ENCODE measurements at places on chromosomes 3 and 15. TPM values are rescaled to one million over a fixed set of nuclear protein-coding genes. Genes with fewer than 3 reads are reported as not detected.

SLC9C1 gene
- total RNA-seq: 0.13 TPM

RTP3 gene
- total RNA-seq: not detected

CTXND1 gene
- not detected for total RNA-seq

GNAI2 gene
- total RNA-seq: 1,028 TPM

C3orf18 gene
- 2.3 TPM for total RNA-seq

FBXO40 gene
- under 0.01 TPM for total RNA-seq

CILP gene
- not detected for total RNA-seq

ZDHHC19 gene
- not detected for total RNA-seq

ARHGEF26 gene
- 1.3 TPM for total RNA-seq

RLBP1 gene
- total RNA-seq: not detected

NR1I2 gene
- total RNA-seq: under 0.01 TPM

GFM1 gene
- 128 TPM for total RNA-seq

OR5K3 gene
- not detected for total RNA-seq

PLSCR2 gene
- total RNA-seq: 0.31 TPM

UBE3A gene
- total RNA-seq: 34.3 TPM

CLDN18 gene
- total RNA-seq: not detected

MAGEL2 gene
- total RNA-seq: not detected

ADAMTS17 gene
- not detected for total RNA-seq

GOLGA8M gene
- 0.16 TPM for total RNA-seq

CPB1 gene
- total RNA-seq: not detected

PSTPIP1 gene
- not detected for total RNA-seq

TGM5 gene
- not detected for total RNA-seq

BOC gene
- total RNA-seq: 0.13 TPM

DOCK3 gene
- under 0.01 TPM for total RNA-seq

ALS2CL gene
- total RNA-seq: 9.9 TPM

PAQR9 gene
- total RNA-seq: not detected

SLC2A2 gene
- not detected for total RNA-seq

CHRNB4 gene
- total RNA-seq: not detected

ZIC4 gene
- not detected for total RNA-seq

C3orf20 gene
- total RNA-seq: not detected

PCSK6 gene
- 0.49 TPM for total RNA-seq

ANKRD63 gene
- not detected for total RNA-seq

SLC28A1 gene
- total RNA-seq: not detected

RBMS3 gene
- total RNA-seq: 24.9 TPM

ADAMTS9 gene
- total RNA-seq: 64.8 TPM

SPINK8 gene
- total RNA-seq: not detected

PRICKLE2 gene
- 2.2 TPM for total RNA-seq
